Endothelial cell of umbilical vein (primary cell): ENCODE measurements at places on chromosomes 13 and 19. TPM values are rescaled to one million over a fixed set of nuclear protein-coding genes. Genes with fewer than 3 reads are reported as not detected.

Gene FFAR3
- not detected in 2 replicates for total RNA-seq

Gene SLITRK6
- not detected in 2 replicates for total RNA-seq

Gene COMP
- total RNA-seq = not detected in 2 replicates

Gene CEACAM5
- total RNA-seq = not detected in 2 replicates

Gene DHRS12
- total RNA-seq = 6.4 and 8.9 TPM in 2 replicates

Gene C5AR1
- 0.49 TPM in 1 of 2 replicates, not detected in the other for total RNA-seq

Gene KIR2DL4
- not detected in 2 replicates for total RNA-seq

Gene GJA3
- not detected in 2 replicates for total RNA-seq

Gene SH3GL1
- 143 and 153 TPM in 2 replicates for total RNA-seq

Gene NKPD1
- total RNA-seq = not detected in 2 replicates

Gene ZNF560
- total RNA-seq = not detected in 2 replicates

Gene RGL3
- 1.7 and 5.2 TPM in 2 replicates for total RNA-seq

Gene ZSCAN1
- total RNA-seq = not detected in 2 replicates

Gene KLK3
- total RNA-seq = not detected in 2 replicates

Gene SERTM1
- not detected in 2 replicates for total RNA-seq

Gene GPR32
- not detected in 2 replicates for total RNA-seq

Gene CD209
- total RNA-seq = not detected in 2 replicates

Gene KANK3
- 26.3 and 30.0 TPM in 2 replicates for total RNA-seq

Gene FGF9
- not detected in 2 replicates for total RNA-seq

Gene KIR2DL3
- total RNA-seq = not detected in 2 replicates

Gene S1PR4
- 1.7 and 2.2 TPM in 2 replicates for total RNA-seq

Gene TEX26
- total RNA-seq = not detected in 2 replicates

Gene TSSK6
- total RNA-seq = 0.35 and 0.82 TPM in 2 replicates

Gene TIMM13
- 148 and 160 TPM in 2 replicates for total RNA-seq

Gene MIA
- not detected in 2 replicates for total RNA-seq

Gene C19orf67
- total RNA-seq = 0.55 TPM in 1 of 2 replicates, not detected in the other

Gene SGTA
- total RNA-seq = 72.3 and 76.5 TPM in 2 replicates

Gene OLFM4
- not detected in 2 replicates for total RNA-seq

Gene SIAH3
- total RNA-seq = not detected in 2 replicates

Gene KIR2DL1
- not detected in 2 replicates for total RNA-seq

Gene FSD1
- total RNA-seq = 25.8 and 26.0 TPM in 2 replicates

Gene KRTDAP
- total RNA-seq = not detected in 2 replicates

Gene IGFLR1
- 2.6 and 3.4 TPM in 2 replicates for total RNA-seq

Gene GSX1
- total RNA-seq = not detected in 2 replicates

Gene STARD13
- total RNA-seq = 41.1 and 47.7 TPM in 2 replicates

Gene ZNF415
- 0.69 TPM in 1 of 2 replicates, not detected in the other for total RNA-seq

Gene PRSS57
- not detected in 2 replicates for total RNA-seq

Gene ONECUT3
- total RNA-seq = not detected in 2 replicates

Gene PTPRH
- 0.51 and 1.00 TPM in 2 replicates for total RNA-seq

Gene ZSCAN4
- total RNA-seq = not detected in 2 replicates

Gene PRODH2
- total RNA-seq = not detected in 2 replicates

Gene LSR
- total RNA-seq = 0.74 and 1.0 TPM in 2 replicates

Gene LRRC63
- total RNA-seq = not detected in 2 replicates

Gene IGFL1
- total RNA-seq = not detected in 2 replicates

Gene LRRC25
- total RNA-seq = not detected in 2 replicates

Gene RETN
- not detected in 2 replicates for total RNA-seq

Gene ZFP82
- total RNA-seq = 3.7 and 3.9 TPM in 2 replicates

Gene CEACAM20
- total RNA-seq = not detected in 2 replicates

Gene TMEM259
- 142 and 147 TPM in 2 replicates for total RNA-seq

Gene AP2S1
- 279 and 313 TPM in 2 replicates for total RNA-seq

Gene FUT6
- total RNA-seq = not detected in 2 replicates

Gene ATP4B
- not detected in 2 replicates for total RNA-seq

Gene ZNF578
- 0.85 and 1.00 TPM in 2 replicates for total RNA-seq

Gene PLVAP
- total RNA-seq = 5.7 and 11.1 TPM in 2 replicates

Gene ZNF432
- total RNA-seq = 8.9 and 10.9 TPM in 2 replicates

Gene ZNF575
- total RNA-seq = 1.4 and 3.0 TPM in 2 replicates

Gene CRYL1
- 13.9 and 18.8 TPM in 2 replicates for total RNA-seq

Gene COPE
- 239 and 252 TPM in 2 replicates for total RNA-seq
